ENCODE measurements at places on chromosomes 11 and 22.

DNA sequence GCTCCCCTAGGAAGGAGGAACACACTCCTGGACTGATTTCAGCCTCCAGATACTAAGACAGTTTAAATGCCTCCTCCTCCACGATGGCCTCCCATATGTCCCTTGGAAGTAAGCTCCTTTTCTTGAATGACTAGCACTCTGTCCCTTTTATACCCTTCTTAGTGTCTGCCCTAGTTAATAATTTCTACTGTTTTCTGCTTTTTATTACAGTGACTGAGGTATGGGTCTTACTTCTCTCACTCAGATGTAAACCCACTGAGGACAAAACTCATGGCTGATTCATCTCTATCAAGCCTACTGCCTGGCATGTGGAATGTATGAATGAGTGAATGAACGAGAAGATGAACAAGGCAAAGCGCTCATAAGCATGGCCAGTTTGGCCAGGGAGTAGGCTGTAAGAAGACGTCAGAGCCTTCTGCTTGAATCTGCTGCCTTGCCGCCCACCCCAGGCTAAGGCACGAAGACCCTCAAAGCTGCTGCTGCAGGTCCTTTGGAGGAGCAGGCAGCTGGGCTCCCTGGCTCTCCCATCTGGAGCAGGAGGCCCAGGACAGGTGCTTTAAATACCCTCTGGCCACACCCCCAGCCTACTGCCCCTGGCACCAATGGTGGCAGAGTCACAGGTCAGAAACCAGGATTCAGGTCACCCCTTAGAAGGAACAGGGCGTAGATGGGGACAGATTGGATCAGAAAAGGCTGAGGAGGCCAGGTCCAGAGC is 8.2 kb upstream of the PGA3 start:
- no peak for DNase-seq

GRCh38 chr11:101477926-101478325 is 105.9 kb downstream of the TRPC6 start:
- DNase-seq, result no peak

GRCh38 chr22:29154364-29155048 is 51.2 kb upstream of the EMID1 start:
- DNase-seq, result peak; percentile 87

DNA sequence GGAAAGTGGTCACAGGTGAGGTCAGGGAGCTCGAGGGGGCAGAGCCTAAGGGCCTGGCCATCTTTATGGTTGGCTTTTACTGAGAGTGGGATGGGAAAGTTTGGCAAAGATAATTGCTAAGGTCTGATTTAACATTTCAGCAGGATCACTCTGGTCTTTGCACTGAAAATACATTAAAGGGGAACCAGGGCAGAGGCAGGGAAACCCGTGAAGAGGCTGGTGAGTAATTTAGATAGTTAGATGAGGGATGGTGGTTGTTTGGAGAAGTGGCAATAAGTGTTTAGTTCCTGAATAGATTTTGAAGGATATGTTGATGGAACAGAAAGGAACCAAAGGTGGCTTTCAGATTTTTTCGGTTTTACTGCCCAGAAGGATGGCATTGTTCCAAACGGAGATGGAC is 50.8 kb downstream of the SCN3B start:
- no peak for DNase-seq

DNA sequence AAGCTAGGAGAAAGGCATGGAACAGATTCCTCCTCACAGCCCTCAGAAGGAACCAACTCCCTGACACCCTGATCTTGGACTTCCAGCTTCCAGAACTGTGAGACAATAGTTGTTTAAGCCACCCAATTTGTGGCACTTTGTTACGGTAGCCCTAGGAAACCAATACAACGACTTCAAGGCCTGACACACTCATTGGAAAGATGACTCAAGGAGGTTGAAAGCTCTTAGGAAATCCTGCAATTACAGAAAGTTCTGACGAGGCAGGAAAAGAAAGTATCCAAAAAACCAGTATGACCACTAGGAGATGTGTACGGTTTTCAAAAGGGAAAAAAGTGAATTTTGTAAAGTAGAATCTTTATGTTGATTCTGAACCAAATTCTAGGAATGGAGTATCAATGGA is 161.4 kb downstream of the SWAP70 start:
- no peak for DNase-seq

DNA sequence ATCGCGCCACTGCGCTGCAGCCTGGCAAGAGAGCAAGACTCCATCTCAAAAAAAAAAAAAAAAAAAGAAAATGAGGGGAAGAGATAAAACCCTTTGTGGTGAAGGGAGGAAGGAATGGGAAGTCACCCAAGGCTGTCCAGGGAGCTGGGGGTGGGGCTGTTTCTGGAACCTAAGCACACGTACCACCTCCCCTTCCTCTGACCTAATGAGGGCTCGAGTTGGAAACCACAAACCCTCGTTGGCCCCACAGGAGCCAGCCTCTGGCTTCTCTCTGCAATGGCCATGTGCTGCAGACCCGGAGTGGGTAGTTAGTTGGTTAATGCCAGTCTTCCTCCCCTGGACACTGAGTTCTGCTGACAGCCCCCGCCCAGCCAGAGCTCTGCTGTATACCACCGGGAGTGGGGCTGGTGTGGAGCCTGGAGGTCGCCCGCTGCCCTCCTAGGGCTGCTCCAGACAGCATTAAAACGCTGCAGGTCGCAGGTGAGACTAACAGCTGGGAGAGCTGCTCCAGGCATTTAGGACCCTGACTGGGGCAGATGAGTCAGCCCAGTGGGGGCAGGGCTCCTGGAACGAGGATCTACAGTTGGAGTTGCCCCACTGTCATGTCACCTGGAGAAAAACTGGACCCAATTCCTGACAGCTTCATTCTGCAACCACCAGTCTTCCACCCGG is at the start of gene LGALS12:
Gene LGALS12, plus strand, starts transcription at position 228 of the 672 bp plus-strand sequence. Its CDS starts 375 bp downstream, at position 603.
- no peak for DNase-seq

DNA sequence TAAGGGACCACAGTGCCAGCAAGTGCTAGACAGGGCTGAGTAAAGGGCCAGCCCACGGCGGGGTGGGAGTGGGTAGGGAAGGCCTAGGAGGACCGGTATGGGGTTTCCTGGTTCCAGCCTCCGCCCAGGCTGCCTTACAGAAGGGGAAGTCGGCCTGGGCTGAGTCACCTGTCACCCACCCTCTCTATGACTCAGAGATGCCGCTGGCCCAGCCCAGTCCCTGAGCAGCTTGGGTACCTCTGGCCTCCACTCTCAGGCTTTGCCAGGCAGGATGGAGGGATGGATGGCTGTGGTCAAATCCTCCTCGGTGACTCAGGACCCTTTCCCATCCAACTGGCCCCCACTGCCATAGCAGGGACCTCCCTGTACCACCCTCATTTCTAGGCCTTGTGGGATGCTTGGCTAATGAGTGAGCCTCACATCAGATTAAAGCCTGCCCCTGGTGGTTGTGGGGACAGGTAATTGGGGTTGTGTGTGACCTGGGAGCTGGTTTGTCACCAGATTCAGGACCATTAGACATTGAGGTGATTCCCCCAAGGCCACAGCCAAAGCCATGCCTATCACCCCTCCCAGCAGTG is 13.9 kb downstream of the SLC35E4 start:
- peak; percentile 88 for DNase-seq

GRCh38 chr11:3231550-3231850 is 717 bp downstream of the MRGPRE start:
- no peak for DNase-seq

DNA sequence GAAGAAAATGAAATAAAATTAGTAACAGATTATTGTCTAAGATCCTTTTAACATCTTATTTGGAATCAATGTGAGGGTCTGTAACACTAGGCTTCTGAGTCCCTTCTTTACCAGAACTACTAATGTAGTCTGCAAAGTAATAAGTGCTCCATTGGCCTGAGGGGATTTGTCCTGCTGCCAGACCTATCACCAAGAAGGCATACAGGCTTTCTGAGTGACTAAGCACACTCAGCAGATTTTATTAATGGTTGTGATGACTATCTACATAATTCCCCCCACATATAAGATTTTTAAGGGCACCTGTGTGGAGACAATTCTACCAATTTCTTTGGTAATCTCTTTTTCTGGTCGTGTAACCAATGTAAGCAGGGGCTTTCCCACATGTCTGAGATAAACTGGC is 365.0 kb upstream of the FAT3 start:
- DNase-seq, result no peak

- no peak for DNase-seq
These were observed 22.0 kb upstream of the ACER3 start for GRCh38 chr11:76838678-76839068.

- DNase-seq, result no peak
These were observed 199.2 kb downstream of the RAB38 start for GRCh38 chr11:87976009-87976408.

DNA sequence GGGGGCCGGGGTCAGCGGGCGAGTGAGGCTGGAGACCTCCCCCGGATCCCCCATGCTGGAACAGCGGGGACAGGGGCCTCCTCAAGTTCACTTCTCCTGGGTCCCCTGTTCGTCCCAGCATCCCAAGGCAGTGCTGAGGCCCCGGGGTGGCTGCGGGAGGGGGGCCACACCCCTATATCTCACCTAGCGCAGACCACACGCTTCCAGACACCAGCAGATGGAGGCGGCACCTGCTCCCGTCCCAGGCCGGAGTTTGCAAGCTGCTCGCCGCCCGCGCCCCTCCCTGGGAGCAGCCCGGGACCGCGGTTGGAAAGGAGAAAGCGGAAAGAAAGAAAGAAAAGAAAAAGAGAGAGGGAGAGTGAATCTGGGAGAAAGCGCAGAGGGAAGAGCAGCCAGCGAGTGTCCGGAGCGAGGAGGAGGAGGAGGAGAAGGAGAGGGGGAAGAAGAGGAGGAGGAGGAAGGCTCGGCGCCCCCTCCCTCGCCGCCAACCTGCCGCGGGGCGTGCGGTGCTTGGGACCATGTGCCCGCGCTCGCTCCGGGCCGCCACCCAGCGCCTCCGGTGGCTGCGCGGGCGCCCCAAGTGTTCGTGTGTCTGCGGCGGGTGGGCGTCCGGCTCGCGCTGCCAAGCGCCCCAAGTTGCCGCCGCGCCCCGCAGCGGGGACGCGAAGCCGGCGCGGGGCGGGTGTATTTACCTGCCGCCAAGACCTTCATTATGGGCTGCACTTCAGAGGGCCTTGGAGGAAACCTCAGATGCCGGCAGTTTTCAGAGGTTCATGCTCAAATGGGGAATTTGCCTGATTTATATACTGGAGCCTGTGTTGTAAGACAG is at the start of gene LIF:
Gene LIF, minus strand, starts transcription at position 775 of the 829 bp plus-strand sequence. Its CDS starts 64 bp downstream, at position 711.
- peak; percentile 81 for DNase-seq

GRCh38 chr11:69479591-69480271 is 1.7 kb upstream of the LINC01488 start:
- no peak for DNase-seq

DNA sequence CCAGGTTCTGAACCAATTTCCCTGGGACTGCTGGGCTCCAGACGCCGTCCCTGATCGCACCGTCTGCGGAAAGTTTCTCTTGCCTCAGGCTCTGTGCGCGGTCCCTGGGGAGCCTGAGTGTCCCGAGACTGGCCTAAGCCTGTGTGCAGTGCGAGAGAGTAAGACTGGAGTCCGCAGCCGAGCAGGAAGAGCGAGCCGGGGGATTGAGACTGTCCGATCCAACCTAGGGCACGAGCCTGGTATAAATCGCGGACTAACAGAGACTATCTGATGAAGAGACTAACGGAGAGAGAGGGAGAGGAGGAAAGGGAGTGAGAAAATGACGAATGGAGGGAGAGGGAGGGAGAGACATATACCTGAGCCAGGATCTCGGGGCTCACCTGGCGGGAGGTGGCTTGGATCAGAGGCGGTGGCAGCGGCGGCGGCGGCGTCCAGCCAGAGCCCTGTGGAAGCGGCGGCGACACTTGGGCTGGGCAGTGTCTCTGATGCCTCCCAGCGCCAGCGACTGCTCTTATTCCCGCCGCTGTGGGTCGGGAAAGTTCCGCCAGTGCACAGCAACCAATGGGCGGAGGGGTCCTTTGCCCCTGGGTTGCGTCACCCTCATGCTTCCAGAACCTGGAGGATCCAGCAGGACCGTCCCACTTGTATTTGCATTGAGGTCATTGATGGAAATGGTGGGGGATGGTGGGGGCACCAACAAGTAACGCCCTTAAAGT is at the start of gene CALCA:
Gene CALCA, minus strand, starts transcription at position 487 of the 716 bp plus-strand sequence. CDS start 1,159 bp downstream, outside the sequence.
- DNase-seq, result no peak

GRCh38 chr11:43574949-43575912 is 105.3 kb upstream of the HSD17B12 start:
- peak; percentile 34 for DNase-seq

DNA sequence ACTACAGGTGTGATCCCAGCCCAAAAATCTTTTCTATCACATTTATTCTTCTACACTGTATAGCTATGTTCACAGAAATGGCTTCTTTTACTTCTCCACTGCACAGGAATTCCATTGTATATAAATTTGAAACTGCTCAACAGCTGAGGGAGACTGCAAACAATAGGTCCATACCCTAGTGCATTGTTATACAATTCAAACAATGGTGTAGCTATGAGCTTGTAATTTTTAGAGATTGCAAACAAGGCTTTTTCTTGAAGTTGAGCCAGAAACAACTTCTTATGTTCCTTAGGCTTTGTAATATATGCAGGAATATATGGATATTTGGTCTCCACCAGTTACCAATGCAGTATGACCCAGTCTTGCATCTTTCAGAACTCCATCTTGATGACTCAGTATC is 19.5 kb upstream of the SIK3 start:
- DNase-seq, result no peak

GRCh38 chr11:7421136-7421535 is 64.2 kb upstream of the OLFML1 start:
- DNase-seq, result no peak

- DNase-seq, result no peak
These were observed 498.7 kb downstream of the METTL15 start for GRCh38 chr11:28606930-28607329.

GRCh38 chr11:134253188-134253993 is at the start of the genes ACAD8 and THYN1:
TSS of gene ACAD8 (plus strand) at chr11:134253568. CDS start at chr11:134253601, 33 bp downstream.
TSS of gene THYN1 (minus strand) at chr11:134253352. CDS start at chr11:134252882, 470 bp downstream.
- peak; percentile 94 for DNase-seq

- DNase-seq, result no peak
These were observed 12.7 kb downstream of the C11orf91 start for GRCh38 chr11:33687733-33688479.

DNA sequence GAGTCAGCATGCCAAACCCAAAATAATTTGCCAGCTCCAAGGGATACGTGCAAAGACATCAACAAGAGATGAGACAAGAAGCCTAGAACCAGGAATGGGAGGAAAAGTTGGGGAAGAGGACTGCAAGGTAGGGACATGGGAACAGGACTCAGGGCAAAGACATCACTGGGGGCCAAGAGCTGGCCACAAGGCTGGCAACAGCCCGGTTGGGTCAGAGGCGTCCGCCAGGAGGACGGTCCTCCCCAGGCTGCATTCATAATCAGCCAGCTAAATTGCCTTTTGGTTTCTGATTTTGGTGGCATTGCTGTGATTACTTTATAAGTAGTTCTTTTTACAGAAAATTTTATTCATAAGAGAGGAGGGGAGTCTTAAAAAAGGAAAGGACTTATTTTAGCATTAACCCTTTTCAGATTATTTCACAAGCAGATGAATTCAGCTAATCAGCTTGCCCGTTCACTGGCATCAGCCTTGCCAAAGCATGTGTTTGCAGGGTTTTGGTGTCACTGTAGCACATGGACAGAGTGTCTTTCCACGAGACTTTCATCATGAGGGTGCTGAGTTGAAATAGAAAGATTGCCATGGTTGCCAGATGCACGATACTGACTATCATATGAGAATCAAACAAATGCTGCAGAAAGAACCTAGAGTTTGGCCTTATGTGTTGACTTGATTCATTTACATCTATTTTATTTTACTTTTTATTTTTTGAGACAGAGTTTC is 23.2 kb upstream of the NAV2 start:
- no peak for DNase-seq

All from activated T-cell treated with anti-CD3 and anti-CD28 coated beads, Interleukin-2, amount 50 U/mL, for 24 hours (primary cell).